ENCODE measurements at places on chromosomes 7 and 10. TPM values are rescaled to one million over a fixed set of nuclear protein-coding genes. Genes with fewer than 3 reads are reported as not detected.

GRCh38 chr7:44484482-44485313 lies 5.8 kb downstream of the NUDCD3 start:
- peaks cover 68% of the 10 kb centered on the region for H3K4me1 ChIP-seq
- DNase-seq: no peak
- no peak overlapping the region for H3K27ac ChIP-seq
- no peaks in the 10 kb centered on the region for H3K27me3 ChIP-seq
- H3K36me3 ChIP-seq: peaks cover 72% of the 10 kb centered on the region
- no peak overlapping the region for H3K4me3 ChIP-seq

Gene CALD1
- 0.10 TPM for total RNA-seq

DNA sequence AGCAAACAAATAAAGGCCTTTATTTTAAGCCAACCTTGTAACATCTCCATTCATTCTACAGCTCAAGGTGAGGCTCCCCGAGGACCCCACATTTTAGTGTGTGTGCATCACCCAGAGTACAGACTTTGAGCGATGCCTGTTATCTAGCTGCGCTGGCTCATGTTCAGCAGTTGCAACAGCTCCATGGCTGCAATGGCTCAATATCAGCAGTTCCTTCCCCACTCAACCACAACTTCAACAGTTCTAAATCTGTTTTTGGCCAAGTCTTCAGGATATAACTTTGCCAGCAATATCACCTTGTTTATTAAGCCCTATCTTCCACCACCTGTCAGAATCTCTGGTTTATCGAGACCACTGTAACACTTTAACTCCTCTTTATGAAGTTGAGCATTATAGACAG lies 95.8 kb downstream of the WNT2 start:
- no peak overlapping the region for H3K4me3 ChIP-seq
- no peaks in the 10 kb centered on the region for H3K4me1 ChIP-seq
- no peak for DNase-seq

- no peaks in the 10 kb centered on the region for H3K36me3 ChIP-seq
- H3K27me3 ChIP-seq: no peaks in the 10 kb centered on the region
- H3K4me3 ChIP-seq: no peak overlapping the region
- H3K4me1 ChIP-seq: no peaks in the 10 kb centered on the region
- DNase-seq: no peak
These were observed 1421.2 kb upstream of the CELF2 start for GRCh38 chr10:9596368-9596920.

Gene TACC2
- not detected for total RNA-seq

Gene GNAT3
- total RNA-seq: not detected

DNA sequence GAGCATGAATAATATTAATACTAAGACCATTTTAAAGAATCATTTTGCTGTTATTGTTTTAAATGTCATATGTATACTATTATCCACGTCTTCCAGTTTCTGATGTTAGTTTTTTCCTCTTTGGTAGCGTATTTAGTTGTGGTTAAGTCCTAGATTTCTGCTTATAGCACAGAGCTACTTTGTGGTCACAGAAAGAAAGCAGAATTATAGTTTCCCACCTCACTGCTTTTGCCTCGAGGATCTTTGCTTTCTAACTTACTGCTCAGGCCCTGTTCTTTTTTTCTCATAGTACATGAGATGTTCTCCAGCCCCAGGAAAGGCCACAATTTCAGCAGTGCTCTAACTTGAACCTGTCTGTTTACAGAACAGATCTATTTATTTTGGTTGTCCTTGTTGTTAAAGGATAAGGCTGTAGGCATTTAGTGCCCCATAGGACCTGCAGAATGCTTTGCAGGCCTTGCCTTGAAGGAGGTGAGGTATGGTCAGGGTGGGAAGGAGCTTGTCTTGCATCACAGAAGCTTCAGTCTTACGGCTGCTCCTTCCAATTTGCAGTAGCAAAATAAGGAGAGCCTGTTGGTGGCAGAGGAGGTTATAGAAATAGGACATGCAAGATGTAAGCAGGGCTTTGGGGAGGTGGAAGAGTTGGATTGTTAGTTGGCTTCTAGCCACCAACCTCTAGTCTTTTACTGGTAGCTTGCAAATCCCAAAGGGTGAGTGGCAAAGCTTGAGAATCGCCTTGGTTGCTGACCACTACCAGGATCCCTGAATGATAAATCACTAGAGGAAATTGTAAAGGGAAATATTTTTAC lies 129.1 kb downstream of the LRRC4 start:
- H3K4me1 ChIP-seq: peaks cover 42% of the 10 kb centered on the region
- no peak for DNase-seq
- H3K27ac ChIP-seq: no peak overlapping the region

GRCh38 chr10:43044961-43045621 lies 31.8 kb upstream of the RET start:
- peaks cover 1% of the 10 kb centered on the region for H3K27me3 ChIP-seq
- H3K36me3 ChIP-seq: no peaks in the 10 kb centered on the region
- no peaks in the 10 kb centered on the region for H3K4me1 ChIP-seq
- no peak overlapping the region for H3K27ac ChIP-seq
- no peak overlapping the region for H3K4me3 ChIP-seq
